ENCODE measurements at places on chromosomes 1 and 21. TPM values are rescaled to one million over a fixed set of nuclear protein-coding genes. Genes with fewer than 3 reads are reported as not detected.

DNA sequence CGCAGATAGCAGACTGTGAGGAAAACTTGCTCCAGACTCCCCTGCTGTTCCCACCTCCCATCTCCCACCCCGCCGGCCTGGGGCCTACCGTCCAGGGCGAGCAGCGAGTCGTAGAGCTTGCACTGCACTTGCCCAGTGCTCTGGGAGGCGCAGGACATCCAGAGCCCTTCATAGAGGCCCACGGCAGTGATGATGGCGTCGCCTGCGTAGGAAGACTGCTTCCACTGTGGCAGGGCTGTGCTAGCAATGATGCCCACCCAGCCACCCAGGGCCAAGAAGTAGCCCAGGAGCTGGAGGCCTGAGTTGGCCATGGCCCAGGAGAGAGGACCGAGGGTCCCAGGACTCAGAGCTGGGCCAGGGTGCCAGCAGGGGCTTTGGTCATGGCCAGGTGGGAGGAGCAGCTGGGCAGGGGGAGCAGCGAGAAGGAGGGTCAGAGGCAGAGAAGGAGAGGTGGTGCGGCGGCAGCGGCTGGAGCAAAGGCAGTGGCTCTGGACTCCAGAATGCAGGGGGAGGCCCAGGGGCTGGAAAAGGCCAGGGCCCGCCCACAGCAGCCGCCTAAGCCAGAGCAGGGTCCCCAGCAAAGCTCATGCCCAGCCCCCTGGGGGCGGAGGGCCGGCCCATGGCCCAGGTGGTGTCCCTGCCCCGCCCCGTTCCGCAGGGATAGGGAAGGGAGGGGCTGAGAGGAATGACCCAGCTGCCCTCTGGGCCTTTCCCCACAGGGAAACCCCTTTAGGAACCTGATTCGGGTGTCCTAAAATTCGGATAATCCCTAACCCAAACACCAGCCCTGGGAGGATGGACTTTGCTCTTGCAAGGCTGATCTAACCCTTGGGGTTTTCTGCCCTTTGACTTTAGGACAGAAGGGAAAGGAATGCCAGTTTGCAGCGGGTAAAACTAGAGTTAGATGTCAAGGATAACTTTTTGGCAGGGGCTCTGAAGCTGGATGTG is at the start of gene CLDN19:
CLDN19 (minus strand) TSS at position 484 of the 948 bp plus-strand sequence; CDS start at position 311, 173 bp downstream.
- no peak for DNase-seq

GRCh38 chr1:99533909-99534637 is 111.8 kb upstream of the PALMD start:
- DNase-seq, result no peak

DNA sequence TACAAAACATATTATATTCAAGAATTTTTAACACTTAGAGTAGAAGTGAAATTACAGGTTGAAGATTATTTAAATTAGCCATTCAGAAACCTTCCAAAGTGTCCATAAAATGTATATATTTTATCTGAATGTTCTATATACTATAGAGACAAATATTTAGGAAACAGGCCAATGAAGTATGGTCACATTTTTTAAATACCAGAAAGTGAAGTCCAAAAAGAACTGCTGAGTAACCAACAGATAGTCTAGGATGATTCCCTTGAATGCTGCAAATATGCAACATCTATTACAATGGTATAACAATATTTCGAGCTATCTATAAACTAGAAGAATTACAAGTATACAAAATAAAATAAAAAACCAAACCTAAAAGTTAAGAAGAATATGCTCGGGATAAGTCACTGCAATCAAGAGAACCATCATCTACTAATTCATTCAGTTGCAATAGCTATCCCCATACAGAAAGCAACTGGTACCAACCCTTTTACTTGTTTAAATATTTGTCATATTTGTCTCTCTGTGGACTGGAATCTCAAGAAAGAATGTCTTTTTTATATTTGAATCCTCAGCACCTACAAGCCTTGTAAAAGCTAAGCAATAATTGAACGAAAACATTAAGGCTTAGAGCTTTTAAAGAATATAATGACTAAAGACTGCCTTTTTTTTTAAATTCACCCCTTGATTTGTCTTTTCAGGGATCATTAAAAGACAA is 8.1 kb downstream of the ODF2L start:
- DNase-seq, result no peak

DNA sequence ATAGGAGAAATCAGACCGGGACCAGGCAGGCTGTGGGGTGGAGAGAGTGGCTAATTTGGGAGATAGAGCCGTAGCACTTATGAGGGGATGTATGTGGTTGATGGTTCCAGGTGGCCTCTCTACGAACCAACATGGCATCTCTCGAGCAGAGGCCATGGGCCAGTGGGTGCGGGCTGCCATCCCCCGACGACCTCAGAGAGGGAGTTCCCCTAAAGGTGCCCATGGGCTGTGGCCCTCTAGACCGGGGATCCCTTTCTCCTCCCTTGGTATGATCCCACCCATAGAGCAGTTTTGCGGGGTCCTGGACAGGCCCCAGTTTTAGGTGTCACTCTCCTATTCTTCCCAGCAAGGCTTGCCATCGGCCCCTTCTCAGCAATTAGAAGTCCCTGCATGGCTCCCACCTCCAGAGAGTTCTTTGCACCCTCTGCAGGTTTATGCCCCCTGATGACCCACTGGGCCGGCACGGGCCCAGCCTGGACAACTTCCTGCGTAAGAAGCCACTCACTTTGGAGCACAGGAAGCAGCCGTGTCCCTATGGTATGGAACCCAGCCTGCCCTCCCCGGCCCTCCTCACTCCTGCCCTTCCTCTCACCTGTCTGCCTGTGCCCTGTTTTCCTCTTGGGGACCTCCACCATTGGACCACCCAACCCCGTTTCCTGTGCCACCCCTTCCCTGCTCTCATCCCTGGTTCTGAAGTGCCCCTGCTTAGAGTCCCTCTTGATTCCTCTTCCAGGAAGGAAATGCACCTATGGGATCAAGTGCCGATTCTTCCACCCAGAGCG is 7.8 kb downstream of the ZC3H12A start:
- DNase-seq, result no peak

GRCh38 chr1:240019524-240019923 is 72.2 kb upstream of the FMN2 start:
- no peak for DNase-seq

- DNase-seq, result no peak
These were observed 10.0 kb upstream of the LBR start for GRCh38 chr1:225437710-225438437.

TCHHL1 gene
- not detected for total RNA-seq

COL16A1 gene
- 5.3 TPM for total RNA-seq
